ENCODE measurements at places on chromosomes 4 and X. TPM values are rescaled to one million over a fixed set of nuclear protein-coding genes. Genes with fewer than 3 reads are reported as not detected.

DNA sequence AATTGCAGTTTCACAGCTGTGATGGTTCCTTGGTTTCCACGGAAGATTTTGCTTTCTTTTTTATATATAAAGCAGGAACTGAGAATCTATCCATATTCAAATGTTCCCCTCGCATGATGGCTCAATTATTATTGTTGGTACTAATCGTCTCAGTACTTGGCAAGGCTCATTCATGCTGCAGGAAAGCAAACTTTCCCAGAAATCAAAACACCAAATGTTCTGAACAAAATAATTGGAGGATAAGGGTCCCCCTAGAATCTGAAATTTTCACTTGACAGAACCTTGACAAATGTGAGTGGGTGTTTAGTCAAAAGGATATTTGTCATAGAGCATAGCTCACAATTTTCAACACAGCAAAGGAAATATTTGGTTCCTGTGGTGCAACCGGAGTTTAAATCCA lies 1598.6 kb upstream of the PCDH7 start:
- DNase-seq: no peak

GRCh38 chrX:1035206-1035605 lies 177.2 kb downstream of the CRLF2 start:
- DNase-seq: no peak

DNA sequence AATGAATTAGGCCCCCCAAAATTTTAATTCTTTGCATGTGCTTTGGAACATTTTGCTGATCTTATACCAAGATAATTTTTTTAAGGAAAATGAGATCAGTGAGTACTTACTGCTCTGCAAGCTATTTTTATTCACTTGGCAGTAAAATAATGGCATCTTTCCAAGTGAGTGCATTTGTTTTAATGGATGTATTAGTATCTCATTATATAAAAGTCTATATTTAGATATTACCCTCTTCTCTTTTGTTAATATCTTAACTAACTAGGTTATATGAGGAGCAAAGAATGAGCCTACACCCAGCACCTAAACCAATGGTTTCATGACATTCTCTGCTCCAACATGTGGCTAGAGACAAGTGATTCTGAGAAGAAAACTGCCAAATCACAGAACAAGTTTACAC lies 21.1 kb upstream of the ARAF start:
- DNase-seq: no peak

DNA sequence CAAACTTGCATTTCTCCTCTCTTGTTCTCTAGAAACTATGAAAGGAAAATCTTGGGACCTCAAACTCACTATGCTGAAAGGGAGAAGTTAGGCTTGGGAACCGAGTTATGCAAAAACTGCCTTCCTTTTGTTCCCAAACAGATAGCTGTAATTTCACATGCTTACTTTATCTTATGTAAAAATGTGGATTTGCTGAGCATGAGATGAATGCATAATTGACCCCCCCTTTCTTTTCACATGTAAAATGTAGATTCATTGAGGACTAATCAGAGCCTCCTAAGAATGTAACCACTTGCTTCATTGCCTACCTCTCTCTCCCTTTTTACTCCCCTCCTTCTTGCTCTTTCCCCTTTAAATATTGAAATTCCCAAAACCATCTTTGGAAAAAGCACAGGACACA lies 18.0 kb downstream of the TBC1D9 start:
- no peak for DNase-seq

DNA sequence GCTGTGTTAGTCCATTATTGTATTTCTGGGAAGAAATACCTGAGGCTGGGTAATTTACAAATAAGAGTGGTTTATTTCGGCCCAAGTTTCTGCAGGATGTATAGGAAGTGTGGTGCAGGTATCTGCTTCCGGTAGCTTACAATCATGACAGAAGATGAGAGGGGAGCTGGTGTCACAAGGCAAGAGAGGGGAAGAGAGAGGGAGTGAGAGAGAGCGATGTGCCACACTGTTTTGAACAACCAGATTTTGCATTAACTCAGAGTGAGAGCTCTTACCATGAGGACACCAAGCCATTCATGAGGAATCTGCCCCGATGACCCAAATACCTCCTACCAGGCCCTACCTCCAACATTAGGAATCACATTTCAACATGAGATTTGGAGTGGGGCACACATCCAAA lies 627.6 kb upstream of the FRG1 start:
- no peak for DNase-seq

DNA sequence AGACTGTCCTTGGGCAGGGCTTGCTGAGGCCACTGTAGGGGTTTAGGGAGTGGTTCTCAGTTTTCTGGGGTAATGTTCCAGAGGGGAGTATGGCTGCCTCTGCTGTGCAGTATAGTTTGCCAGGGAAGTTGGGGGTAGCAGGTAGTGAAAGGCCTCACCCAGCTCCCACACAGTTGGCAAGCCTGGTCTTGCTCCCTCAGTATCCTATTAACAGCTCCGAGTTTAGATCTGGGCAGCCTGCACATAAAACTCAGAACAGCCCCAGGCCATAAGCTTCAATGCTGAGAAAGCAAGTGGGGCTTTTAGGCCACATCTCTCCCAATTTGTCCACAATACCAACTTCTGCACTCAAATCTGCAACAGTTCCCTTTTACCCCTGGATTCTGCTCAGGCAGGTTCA lies 205.2 kb downstream of the GALNTL6 start:
- no peak for DNase-seq

DNA sequence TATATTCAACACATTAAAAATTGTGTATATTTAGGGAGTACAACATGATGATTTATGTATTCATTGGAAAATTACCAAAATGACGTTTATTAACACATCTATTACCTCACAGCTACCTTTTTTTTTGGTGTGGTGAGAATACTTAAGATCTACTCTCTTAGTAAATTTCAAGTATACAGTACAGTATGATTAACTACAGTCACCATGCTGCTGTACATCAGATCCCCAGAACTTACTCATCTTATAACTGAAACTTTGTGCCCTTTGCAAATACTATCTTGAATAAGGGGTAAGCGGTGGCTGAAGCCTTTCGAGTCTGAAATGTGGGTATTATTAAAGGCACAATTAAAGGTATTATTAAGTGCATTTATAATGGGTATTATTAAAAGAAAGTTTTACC lies 976 bp downstream of the PHKA1 start:
- no peak for DNase-seq

- DNase-seq: no peak
These were observed 316.3 kb downstream of the CAMK2D start for GRCh38 chr4:113445286-113445685.

Gene TCEAL6
- not detected for polyA plus RNA-seq

Gene BST1
- polyA plus RNA-seq: 0.09 TPM

Data from HepG2 (cell line).